Stimulated activated CD4-positive, alpha-beta T cell treated with anti-CD3 and anti-CD28 coated beads, Interleukin-1b, Interleukin-23, amount 100 ng/mL, for 48 hours (primary cell): ENCODE measurements at places on chromosomes 6 and 20.

- DNase-seq = no peak
These were observed 9.4 kb upstream of the CDH22 start for GRCh38 chr20:46317685-46318177.

DNA sequence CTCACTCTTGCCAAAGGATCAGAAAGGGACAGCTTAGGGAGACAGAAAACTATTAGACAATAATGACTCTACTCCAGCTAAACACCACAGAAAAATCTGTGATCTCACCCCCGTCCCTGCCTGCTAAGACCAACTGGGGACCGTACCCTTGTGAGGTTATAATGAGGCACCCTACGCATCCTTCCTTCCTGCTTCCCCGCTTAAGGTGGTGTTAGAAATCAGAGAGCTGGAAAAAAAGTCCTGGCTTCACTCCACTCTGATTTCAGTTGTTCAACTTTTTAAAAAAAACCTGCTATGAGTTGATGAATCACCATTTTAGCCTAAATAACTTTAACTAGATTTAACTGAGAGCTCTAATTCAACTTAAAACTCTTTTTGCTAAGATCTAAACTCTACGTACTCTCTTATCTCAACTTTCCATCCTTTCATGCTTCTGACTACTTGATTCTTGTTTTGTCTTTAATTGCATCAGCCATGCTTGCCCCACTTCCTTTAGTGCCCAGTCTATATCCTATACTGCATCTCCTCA lies 35.8 kb upstream of the TMEM14A start:
- peak; percentile 48 for DNase-seq

GRCh38 chr20:44722990-44723389 lies 7.8 kb downstream of the CCN5 start:
- DNase-seq = no peak

DNA sequence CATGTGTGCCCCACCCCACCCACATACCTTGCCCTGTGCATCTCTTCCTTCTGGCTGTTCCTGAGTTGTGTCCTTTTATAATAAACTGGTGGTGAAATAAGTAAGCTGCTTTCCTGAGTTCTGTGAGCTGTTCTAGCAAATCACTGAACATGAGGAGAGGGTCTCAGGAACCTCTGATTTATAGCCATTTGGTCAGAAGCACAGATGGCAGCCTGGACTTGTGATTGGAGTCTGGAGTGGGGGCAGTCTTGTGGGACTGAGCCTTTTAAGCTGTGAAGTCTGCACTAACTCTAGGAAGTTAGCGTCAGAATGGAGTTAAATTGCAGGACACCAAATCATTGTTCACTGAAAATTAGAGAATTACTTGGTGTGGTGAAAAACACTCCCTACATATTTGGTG lies 245.4 kb downstream of the LRFN2 start:
- DNase-seq = no peak

DNA sequence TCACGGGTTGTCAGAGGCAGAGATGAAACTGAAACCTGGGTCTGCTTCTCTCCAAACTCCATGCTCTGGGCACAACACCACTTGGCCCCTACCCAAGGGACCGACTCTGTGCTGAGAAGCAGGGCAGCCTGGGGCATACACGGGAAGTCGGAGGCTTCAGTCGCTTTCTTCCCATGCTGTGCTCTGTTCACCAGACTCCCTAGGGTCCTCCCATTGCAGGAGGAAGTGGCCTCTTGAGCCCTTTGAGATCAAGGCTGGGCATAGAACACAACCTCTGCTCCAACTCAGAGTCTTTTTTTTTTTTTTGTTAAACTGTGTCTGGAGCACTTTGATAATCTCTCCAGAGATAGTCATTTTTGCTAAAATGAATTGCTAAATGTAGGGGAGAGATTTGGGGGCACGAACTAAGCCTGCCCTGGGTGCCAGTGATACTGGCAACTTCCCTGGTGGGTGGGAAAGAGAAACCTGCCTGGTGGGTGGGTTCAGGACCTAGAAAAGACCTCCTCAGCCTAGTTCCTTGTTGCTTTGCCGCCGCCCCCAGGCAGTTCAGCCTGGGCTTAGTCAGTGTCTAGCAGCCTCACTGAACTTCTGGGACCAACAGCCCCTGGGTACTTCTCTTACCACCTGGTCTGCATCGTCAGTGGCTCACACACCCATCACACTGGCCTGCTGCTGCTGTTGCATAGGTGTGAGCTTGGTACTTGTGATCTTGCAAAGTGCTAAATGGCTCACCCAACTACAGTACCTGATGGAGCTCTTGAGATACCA lies 62.0 kb downstream of the PPP1R14C start:
- DNase-seq = no peak

GRCh38 chr20:32592022-32592421 lies 6.9 kb upstream of the NOL4L start:
- no peak for DNase-seq

GRCh38 chr6:150894935-150895552 lies 29.5 kb downstream of the MTHFD1L start:
- peak; percentile 11 for DNase-seq

GRCh38 chr6:160930547-160931377 lies 60.8 kb upstream of the MAP3K4 start:
- peak; percentile 39 for DNase-seq

GRCh38 chr20:61440548-61441055 lies 188.5 kb downstream of the CDH4 start:
- no peak for DNase-seq

DNA sequence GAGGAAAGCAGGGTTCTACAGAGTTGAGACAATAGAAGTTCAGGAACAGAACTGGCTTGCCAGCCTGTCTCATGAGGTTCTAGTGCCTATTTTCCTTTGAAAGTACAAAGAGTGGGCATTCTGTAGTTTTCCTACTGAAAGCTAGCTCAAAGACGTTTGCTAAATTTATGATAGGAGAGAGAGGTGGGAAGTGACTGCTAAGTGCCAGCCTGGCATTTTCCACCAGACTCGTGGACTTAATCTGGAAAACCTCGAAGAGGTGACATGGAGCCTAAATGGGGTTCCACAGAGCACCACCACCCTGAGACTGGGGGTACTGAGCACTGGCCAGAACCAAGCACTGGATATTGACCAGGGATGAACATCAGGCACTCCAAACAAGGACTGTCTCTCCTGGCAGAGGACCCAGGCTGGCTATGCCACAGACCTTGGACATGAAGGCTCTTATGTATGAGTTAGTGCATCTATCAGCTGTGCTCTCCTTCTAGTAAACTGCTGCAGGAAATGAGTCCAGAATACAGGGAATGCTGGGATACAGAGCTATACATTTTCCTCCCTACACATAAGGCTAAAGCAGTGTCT lies 7.1 kb downstream of the PEX6 start:
- DNase-seq = no peak
